ENCODE measurements at places on chromosomes 5 and 9. TPM values are rescaled to one million over a fixed set of nuclear protein-coding genes. Genes with fewer than 3 reads are reported as not detected.

The MYOZ3 gene
- total RNA-seq = 0.77 TPM

The GHR gene
- total RNA-seq = 2.3 TPM

The DND1 gene
- total RNA-seq = under 0.01 TPM

The IFNA14 gene
- total RNA-seq = not detected

The EIF4E1B gene
- total RNA-seq = not detected

- DNase-seq = no peak
Measured at GRCh38 chr9:102035929-102036328, 297.5 kb upstream of the GRIN3A start.

DNA sequence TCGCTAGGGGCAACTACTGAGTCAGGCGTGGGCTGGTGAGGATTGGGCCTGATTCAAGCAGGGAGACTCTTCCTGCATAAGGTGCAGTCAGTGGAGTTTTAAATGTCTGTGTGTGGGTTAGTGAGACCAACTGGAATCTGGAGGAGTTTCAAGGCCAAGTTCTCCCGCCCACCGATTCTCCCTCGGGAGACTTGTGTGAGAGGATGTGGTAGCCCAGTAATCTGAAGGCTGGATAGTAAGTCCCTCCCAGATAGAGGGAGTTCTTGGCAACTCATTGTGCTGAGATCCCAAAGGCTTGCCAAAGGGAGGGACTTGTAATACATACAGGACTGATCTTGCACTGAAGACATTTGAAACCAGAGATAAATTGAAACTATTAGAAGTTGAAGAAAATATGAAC, 51.8 kb downstream of the WDR36 start:
- DNase-seq = peak; percentile 97

GRCh38 chr9:130242270-130243014, 23.1 kb upstream of the HMCN2 start:
- no peak for DNase-seq

GRCh38 chr9:90858457-90858901, 56.9 kb downstream of the SYK start:
- no peak for DNase-seq

- DNase-seq = no peak
Measured at GRCh38 chr9:94771096-94771495, 44.6 kb downstream of the AOPEP start.

DNA sequence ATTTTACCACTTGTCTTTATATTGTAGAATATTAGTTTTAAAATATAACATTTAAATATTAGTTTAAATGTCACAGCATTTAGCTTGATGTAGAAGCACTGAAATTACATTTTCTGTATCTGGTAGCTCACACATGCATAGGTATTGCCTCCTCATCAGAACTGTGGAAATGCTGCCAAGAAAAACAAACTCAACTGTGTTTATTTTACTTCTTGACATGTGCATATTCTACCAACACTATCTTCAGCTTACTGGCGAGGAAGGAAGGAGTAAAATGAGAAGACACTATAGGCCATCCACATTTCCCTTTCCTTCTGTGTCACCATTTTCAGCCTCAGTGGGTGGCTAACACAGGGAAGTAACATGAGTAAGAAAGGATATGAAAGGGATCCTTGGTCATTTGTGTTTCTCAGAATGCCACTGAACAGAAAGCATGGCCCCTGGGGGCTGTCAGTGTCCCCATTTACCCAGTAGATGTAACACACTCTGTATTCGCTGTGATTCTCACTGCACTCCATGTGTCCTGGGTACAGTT, 81.0 kb upstream of the HTR4 start:
- DNase-seq = peak; percentile 17

DNA sequence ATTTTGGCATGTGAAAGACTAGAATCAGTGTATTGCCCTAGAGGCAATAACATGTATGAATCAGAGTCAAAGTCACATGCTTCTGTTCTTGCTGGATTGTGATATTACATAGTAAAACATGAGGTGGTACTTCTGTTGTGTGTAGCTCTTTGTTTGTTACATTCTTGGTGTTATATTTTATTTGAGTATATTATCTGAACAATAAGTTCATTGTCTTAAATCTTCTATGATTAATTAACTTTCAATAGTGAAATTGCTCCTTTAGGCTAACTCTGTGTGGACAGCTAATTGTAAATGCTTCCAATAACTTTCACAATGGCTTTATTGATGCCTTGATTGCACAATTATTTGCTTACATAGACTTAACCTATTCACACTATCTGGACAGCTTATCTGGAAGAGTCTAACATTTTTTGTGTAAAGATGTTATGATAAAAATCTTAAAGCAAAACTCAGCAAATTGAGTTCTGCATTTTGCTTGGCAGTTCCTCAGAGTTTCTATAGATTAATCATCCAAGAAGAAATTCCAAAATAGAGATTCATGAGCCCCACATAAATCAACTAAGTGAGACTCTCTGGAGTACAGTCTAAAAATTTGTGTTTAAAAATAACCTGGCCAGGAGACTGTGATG, 239.6 kb upstream of the TUSC1 start:
- DNase-seq = no peak

GRCh38 chr5:53333160-53333559, 147.3 kb upstream of the FST start:
- DNase-seq = peak; percentile 86

DNA sequence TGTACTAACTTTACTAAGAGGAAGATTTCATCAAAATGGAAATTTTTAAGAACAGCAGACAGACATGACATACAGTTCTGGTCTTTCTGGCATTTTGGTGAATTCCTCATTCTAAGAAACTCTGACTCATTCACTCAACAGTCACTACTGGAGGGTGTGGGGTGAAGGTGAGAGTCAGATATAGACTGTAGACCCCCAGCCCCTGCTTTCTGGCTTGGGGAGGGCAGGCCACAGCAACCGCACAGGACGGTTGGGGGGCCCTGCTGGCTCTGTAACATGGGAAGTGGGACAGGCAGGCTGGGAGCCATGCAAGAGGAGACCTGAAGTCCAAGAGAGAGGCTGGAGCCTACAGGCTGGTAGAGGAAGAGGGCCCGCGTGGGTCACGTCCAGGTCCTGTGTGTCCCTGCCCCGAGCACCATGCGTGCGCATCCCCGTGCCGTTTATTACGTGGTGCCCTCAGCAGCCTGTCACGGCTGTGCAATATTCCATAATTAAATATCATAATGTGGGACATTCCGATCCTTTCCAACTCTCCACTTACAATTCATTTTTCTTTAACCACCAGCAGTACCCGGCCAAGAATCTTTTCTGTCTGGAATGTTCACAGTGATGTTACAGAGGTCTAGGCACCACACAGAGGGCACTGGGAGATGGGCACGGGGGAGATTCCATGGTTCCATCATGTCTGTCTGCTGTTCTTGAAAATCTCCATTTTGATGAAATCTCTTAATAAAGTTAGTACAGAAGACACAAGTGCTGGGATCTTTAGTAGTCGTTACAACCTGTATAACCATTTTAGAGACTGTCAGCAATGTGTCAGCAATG, 75.5 kb downstream of the SEMA4D start:
- DNase-seq = peak; percentile 60

GRCh38 chr5:127097278-127097677, 24.0 kb upstream of the C5orf63 start:
- no peak for DNase-seq

- no peak for DNase-seq
Measured at GRCh38 chr5:56356121-56356835, 123.1 kb upstream of the ANKRD55 start.

GRCh38 chr9:127833555-127833954, 20.9 kb downstream of the ENG start:
- DNase-seq = no peak

GRCh38 chr9:35749515-35750255, 598 bp downstream of the RGP1 start:
- DNase-seq = no peak

GRCh38 chr5:94240134-94240533, 378.3 kb downstream of the KIAA0825 start:
- DNase-seq = peak; percentile 50

- DNase-seq = no peak
Measured at GRCh38 chr5:132819468-132819867, 6.4 kb downstream of the SOWAHA start.

- no peak for DNase-seq
Measured at GRCh38 chr5:102222772-102223171, 73.3 kb downstream of the SLCO4C1 start.

- no peak for DNase-seq
Measured at GRCh38 chr9:17204611-17205152, 69.8 kb downstream of the CNTLN start.

DNA sequence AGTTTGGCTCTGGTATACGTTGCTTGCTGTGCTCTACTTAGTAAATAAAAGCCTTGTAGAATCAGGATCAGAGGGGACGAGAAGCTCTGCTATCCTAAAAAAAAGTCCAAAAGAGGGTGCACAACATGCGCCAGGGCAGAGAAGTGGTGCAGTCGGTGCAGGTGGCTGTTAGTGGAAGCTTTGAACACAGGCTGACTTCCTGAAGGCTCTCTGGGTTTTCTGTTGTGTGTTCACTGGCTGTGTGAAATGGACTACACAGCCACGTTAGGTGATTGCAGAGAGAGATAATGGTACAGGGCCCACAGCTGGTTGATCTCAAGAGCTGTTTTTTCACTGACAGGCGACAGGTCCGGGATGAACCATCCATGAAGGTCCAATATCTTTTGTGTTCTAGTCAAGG, 167.4 kb downstream of the TMEM167A start:
- no peak for DNase-seq
